H1 (cell line): ENCODE measurements at places on chromosomes 5 and 9. TPM values are rescaled to one million over a fixed set of nuclear protein-coding genes. Genes with fewer than 3 reads are reported as not detected.
A peak's percentile ranks its signal among the peaks of the same experiment; 100 is the strongest.

DNA sequence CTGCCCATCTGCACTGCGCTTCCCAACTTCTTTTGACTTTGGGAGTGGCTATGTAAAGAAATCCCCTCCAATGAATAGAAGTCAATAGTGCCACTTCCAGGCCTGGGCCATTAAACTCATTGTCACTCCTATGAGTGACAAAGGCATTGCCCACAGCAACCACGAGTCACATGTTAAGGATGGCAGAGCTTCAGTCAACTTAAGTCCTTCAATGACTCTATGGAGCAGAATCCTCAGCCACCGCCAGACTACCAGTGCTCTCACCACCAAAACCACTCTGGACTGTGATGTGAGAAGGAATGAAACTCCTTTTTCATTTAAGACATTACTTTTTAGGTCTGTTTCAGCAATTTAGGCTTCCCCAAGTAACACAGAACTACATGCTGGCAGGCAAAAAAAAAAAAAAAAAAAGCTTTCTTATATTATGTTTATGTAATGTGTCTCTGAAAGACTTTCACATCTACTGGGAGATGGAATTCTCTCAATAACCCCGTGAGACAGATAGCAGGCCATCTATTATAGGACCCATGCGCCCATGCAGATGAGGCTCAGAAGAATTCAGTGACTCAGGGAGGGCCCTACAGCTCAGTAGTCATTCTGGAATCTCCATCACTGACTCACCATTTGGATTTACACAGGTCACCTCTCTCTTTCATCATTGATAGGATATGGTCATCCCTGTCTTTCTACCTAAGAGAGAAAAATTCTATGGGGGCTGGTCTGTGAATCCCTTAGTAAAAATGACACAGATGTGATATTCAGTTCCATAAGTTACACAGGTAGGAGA, 180.5 kb downstream of the CEMIP2 start:
- DNase-seq, result no peak

- no peak for DNase-seq
Observed at GRCh38 chr9:38393128-38393796, 760 bp downstream of the ALDH1B1 start.

DNA sequence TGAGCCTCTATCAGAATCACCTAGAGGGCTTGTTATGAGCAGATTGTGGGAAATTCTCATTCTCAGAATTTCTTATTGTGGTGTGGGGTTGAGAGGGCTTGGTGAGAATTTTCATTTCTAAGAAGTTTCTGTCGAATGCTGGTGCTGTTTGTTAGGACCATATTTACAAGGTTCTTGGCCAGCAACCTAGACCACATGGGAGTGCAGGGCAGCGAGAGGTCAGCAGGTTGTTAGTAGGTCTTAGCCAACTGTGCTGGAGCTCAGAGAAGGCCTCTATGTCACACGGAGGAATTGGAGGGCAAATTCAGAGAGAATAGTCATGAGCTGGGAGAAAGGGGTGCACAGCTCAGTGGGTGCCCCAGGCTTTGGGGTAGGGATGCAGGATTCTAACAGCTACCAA, 357.0 kb downstream of the LRRC70 start:
- no peak for DNase-seq

- no peak for DNase-seq
Observed at GRCh38 chr9:110192531-110193261, 15.3 kb downstream of the C9orf152 start.

GRCh38 chr9:118809160-118809625, 560.0 kb downstream of the BRINP1 start:
- peak; percentile 10 for DNase-seq

DNA sequence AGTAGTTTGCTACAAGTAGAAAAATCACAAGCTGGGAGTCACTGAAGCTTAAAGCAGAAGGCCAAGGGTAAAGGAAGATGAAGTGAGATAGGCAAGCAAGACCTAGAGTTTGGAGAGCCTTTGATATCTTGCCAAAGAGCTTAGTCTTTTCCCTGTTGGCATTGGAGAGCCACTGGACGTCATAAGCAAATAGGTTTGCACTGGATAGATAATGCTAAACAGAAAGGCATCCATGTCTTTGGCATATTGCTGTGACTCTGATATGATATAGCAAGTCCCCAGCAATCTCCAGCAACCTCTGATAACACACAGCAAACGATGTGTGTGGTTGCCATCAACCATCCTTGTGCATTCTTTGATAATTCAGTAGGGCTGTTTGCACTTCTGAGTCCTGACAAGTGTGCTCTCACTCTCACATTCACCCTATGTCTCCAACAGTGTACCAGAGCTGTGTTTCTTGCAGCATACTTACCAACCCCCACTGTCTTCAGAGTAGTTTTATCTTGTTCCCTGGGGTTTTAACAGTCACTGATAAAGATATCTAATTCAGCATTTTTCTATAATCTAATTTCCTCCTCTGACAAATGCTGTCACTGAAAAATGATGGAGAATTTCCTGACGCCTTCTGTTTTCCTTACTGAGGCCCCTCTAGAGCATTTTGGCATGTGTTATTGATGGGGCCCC, 16.9 kb upstream of the FREM1 start:
- no peak for DNase-seq

DNA sequence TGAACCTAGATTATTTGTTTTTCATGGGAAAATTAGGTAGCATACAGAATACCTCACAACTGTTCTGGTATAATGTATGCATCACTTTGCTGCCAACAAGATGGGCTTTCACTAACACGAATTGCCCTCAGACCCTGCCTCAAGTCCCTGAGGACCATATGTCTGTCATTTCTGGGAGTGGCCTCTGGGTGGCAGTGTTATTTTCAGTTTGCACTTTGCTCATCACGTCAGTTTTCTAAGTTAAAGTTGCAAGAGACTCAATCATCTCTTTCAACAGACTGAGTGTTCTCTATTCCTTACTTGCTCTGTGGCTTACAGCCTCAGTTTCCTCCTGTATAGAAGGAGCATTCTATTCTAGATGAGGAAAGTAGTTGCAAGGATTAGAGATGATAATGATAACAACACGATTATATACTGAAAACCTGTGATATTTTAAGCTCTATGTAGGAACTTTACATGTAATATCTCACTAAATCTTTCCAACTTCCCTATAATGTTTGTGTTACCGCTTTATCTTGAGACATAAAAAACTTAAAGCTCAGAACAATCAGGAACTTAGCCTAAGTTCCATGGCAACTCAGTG, 55.7 kb downstream of the TSSK1B start:
- DNase-seq, result peak; percentile 76

DNA sequence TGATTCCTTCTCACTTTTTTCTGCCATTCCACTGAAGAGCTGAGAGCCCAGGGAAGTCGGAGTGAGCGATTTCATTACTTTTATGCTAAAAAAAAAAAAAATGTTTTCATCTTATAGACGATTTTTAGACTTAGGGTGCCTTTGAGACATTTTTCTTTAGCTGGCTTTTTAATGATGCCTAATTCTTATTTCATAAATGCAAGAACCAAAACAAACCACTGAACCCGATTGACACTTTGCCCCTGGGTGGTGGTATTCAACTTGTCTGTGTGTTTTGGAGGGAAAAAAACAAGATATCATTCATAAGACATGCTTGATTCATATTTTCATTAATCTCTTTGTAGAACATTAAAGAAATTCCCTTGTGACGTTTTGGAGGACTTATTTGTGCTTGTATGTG, 2.4 kb downstream of the TLE4 start:
- no peak for DNase-seq

GRCh38 chr5:5150667-5151066, 10.5 kb downstream of the ADAMTS16 start:
- DNase-seq, result no peak

DNA sequence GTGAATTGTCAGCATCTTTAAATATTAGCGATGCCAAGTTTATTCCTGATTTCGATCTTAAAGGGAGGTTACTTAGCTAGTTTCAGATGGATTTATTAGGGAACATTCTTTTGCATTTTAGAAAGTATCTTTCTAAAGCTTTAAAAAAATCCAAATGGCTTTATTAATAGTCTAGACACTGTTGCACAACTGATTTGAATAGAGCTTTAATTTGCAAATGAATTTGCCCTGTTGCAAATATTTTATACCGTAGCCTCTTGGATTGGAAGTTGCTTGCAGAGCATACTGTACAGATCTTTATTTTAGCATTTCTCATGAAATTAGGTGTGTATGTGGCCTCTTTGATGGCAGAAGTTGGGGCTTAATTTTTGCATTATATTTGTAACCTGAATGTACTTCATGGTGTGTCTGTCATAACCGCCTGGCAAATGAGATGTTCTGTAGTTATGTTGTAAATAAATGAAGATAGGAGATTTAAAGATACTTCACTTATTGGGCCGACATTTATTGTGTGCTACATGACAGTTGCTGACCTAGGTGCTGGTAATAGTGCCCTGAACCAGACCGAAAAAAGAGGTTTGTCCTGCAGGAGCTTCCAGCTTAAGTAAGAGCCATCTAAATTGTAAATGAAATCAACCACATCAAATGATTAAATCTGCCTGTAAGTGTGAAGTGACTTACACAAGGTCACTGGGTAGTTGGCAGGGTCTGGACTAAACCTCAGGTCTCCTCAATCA, 1.8 kb downstream of the TCERG1 start:
- DNase-seq, result no peak

Gene PCYOX1L
- total RNA-seq, result 6.8 and 7.9 TPM in 2 replicates

Gene KCTD16
- 0.10 and 0.24 TPM in 2 replicates for total RNA-seq
